ENCODE measurements at places on chromosomes 4 and X.

DNA sequence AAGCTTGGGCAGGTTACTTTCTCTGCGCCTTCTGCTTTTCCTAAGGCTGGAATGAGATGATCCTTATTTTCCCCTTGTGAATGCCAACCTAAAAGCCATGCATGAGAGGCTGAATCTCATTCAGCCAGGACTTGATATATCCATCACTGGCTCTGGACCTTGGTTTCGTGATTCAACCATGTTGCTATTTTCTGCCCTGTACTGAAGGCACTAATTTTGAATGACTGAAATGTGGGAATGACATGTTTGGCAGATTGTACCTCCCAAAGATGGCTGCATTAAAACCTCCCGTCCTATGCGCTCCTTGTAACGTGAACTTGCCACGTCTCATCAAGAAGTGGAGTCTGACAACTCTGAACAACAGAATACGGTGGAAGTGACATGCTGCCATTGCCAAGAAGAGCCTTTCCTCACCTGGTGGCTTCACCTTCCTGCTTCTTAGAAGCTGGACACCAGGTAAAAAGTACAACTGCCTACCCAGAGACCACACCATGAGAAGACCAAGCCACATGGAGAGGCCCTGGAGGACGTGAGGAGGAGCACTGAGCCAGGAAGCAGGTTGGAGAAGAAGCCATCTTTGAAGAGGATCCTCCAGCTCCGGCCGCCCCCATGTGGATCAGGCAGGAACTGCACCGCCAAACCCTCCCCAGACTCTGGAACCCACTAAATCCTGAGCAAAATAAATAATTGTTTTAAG is 174.5 kb downstream of the NSUN7 start:
- DNase-seq = peak; percentile 71

DNA sequence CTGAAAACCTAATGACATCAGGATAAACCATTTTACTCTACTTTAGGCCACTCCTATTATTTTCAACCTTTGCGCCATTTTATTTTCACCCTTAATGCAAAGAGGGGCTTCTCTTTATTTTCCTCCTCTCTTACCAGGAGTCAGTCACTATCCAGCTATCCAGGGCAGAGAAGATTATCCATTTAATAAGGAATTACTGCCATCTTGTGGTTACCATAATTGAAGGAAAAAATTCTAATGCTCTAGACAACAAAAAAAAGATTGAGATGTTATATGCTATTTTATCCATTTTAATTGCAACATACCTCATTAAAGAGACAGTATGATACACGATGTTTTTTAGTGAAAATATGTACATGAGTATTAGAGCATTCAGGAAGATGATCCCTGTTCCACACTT is 514.5 kb upstream of the FAM241A start:
- DNase-seq = no peak

DNA sequence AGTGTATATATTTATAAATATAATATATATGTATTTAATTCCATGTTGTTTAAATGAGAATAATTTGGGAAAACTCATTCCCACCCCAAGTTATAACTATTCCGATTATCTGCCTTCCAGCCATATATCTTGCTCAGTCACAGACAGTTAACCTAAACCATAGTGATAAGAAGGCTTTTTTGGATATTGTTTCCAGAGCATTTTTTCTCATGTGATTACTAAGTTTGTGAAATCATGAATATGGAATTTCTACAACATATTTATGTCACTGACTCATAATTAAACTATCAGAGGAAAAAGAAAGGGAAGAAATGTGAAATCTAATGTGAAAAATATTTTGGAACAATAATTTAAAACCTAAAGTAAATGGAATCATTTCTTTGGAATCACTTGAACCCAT is 1163.5 kb upstream of the PABPC4L start:
- no peak for DNase-seq

DNA sequence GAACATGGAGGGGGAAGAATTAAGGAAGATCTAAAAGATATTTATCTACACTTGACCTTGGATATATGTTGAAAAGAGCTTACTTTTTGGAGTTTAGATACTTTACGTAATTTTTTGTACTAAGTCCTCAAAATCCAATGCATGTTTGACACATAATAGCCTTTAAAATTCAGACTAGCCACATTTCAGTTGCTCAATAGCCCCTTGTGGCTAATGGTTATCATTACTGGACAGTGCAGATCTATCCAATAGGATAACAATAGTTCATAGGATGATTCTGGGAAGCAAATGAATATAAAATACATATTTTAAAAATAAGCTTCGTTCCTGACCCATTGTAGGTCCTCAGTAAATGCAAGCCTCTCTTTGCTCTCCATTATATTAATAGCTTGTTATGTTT is 13.8 kb downstream of the AP1AR start:
- no peak for DNase-seq

- no peak for DNase-seq
These were observed 21.0 kb downstream of the JAKMIP1 start for GRCh38 chr4:6179362-6179761.

- DNase-seq = no peak
These were observed 398.3 kb upstream of the FAM47C start for GRCh38 chrX:36609616-36610585.

- DNase-seq = no peak
These were observed 560.5 kb downstream of the MID1IP1 start for GRCh38 chrX:39361736-39362135.

- no peak for DNase-seq
These were observed 374.1 kb downstream of the FBXW7 start for GRCh38 chr4:152161676-152162330.
